ENCODE measurements at places on chromosomes 12 and 14.

- H3K27ac ChIP-seq, result no peak overlapping the region
- H3K4me3 ChIP-seq, result no peak overlapping the region
- no peaks in the 10 kb centered on the region for H3K36me3 ChIP-seq
- peaks cover 54% of the 10 kb centered on the region for H3K27me3 ChIP-seq
Observed at GRCh38 chr14:51603495-51603894, 48.2 kb upstream of the FRMD6 start.

DNA sequence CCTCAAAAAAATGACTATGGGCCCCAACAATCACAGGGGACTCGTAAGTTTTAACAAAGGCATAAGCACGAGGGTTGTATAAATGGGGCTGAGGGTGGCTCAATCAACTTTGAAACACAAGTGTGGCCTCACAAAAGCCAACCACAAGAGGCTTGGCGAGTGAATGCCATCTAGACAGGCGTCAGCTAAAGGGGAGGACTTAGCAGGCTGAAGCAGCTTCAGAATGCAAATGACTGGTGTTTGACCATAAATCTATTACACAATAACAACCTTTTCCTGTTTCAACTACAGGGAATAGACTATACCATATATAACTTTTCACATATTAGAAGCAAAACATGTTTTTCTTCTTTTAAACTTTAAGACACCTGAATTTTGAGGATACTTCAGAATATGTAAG is 777.9 kb downstream of the FSCB start:
- no peak overlapping the region for H3K4me3 ChIP-seq
- H3K27me3 ChIP-seq, result no peaks in the 10 kb centered on the region
- H3K27ac ChIP-seq, result no peak overlapping the region
- no peaks in the 10 kb centered on the region for H3K4me1 ChIP-seq
- no peaks in the 10 kb centered on the region for H3K36me3 ChIP-seq

DNA sequence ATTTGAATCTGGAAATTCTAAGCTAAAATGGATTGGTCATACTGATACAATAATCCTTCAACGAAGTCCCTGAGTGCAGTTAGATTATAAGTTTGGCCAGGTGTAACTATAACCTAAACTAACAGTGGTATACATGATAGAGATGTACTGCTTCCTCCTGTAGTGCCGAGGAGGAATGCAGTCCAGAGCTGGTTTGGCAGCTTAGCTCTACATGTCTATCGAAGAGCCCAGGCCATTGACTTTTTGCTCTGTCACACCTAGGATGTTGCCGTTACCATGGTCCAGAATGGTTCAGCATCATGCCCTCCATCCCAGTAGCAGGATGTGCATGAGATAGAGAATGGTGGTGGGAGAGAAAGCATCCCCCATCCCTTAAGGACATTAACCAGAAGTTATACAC is 318.1 kb downstream of the ZFP36L1 start:
- H3K4me1 ChIP-seq, result no peaks in the 10 kb centered on the region
- no peak overlapping the region for H3K27ac ChIP-seq
- DNase-seq, result no peak
- H3K4me3 ChIP-seq, result no peak overlapping the region
- no peaks in the 10 kb centered on the region for H3K27me3 ChIP-seq

DNA sequence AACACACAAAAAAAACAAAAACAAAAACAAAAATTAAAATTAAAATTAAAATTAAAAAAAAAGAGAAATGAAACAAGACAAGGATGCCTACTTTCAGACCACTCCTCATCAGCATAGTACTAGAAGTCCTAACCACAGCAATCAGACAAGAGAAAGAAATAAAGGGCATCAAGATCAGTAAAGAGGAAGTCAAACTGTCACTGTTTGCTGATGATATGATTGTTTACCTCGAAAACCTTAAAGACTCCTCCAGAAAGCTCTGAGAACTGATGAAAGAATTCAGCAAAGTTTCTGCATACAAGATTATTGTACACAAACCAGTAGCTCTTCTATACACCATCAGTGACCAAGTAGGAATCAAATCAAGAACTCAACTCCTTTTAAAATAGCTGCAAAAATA is 29.2 kb downstream of the ALG10 start:
- H3K4me3 ChIP-seq, result no peak overlapping the region
- H3K27me3 ChIP-seq, result peaks cover 20% of the 10 kb centered on the region
- H3K27ac ChIP-seq, result no peak overlapping the region
- DNase-seq, result no peak

GRCh38 chr12:92717202-92717601 is 14.4 kb downstream of the PLEKHG7 start:
- DNase-seq, result no peak
- peaks cover 47% of the 10 kb centered on the region for H3K27me3 ChIP-seq
- no peak overlapping the region for H3K4me3 ChIP-seq
- no peaks in the 10 kb centered on the region for H3K36me3 ChIP-seq
- no peak overlapping the region for H3K27ac ChIP-seq

GRCh38 chr12:100753837-100754236 is 40.7 kb upstream of the ANO4 start:
- no peak overlapping the region for H3K27ac ChIP-seq
- H3K4me1 ChIP-seq, result no peaks in the 10 kb centered on the region
- H3K27me3 ChIP-seq, result peaks cover 10% of the 10 kb centered on the region
- no peak for DNase-seq

GRCh38 chr14:102629808-102630350 is 37.4 kb downstream of the RCOR1 start:
- no peak for DNase-seq
- H3K4me3 ChIP-seq, result no peak overlapping the region
- H3K4me1 ChIP-seq, result peaks cover 27% of the 10 kb centered on the region

DNA sequence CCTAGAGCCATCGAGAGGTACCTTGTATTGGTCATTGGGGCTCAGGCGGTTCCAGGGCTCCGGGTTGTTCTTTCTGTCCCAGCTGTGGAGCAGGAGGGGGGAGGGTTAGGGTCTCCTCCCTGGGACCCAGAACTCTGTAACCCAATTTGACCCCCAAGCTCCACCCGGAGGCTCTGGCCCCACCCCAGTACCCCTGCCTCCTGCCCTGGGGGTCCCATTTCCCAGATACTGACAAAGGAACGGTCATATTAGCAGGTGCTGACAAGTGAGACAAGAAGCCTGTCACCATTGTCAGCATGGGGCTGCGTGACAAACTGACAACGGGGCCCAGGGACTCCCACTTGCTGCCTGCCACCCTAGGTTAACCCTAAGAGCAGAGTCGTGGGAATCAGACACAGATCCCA is 6.2 kb downstream of the SHMT2 start:
- peaks cover 22% of the 10 kb centered on the region for H3K36me3 ChIP-seq
- no peak overlapping the region for H3K27ac ChIP-seq

DNA sequence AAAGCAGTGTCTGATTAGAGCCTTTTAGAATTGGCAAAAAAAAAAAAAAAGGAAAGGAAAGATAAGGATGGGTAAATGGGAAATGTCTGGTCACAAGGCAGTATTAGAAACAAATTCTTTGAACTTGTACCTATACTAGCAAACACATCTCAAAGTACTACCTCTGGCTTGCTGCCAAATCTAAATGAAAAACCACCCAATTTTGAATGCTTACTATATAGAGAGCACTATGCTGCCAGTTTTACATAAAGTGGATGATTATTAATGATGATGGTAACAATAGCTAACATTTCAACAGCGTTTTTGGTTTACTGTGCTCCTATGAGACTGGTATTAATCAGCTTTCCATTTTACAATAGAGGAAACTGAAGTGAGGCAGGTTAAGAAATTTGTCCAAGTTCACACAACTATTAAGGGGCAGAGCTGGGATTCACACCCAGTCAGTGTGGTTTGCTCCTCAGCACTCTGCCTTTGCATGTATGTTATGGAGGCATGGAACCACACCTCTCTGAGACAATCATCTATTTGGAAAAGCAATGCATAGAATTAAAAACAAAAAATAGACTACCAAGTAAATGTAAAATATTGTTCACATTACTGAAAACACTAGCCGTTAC is 34.2 kb downstream of the ATP2B1 start:
- no peak overlapping the region for H3K4me3 ChIP-seq
- no peaks in the 10 kb centered on the region for H3K27me3 ChIP-seq
- peaks cover 70% of the 10 kb centered on the region for H3K4me1 ChIP-seq
- H3K27ac ChIP-seq, result no peak overlapping the region
- no peak for DNase-seq

Data from central memory CD8-positive, alpha-beta T cell (primary cell).